Left lung (tissue), 14 donors: ENCODE measurements at places on chromosomes 4 and X. TPM values are rescaled to one million over a fixed set of nuclear protein-coding genes. Genes with fewer than 3 reads are reported as not detected.

GRCh38 chr4:11130195-11130970, 298.3 kb downstream of the HS3ST1 start:
- no peak for DNase-seq

Gene ASB11
- 0.21 TPM for polyA plus RNA-seq

Gene ASMT
- 0.47 TPM for polyA plus RNA-seq

DNA sequence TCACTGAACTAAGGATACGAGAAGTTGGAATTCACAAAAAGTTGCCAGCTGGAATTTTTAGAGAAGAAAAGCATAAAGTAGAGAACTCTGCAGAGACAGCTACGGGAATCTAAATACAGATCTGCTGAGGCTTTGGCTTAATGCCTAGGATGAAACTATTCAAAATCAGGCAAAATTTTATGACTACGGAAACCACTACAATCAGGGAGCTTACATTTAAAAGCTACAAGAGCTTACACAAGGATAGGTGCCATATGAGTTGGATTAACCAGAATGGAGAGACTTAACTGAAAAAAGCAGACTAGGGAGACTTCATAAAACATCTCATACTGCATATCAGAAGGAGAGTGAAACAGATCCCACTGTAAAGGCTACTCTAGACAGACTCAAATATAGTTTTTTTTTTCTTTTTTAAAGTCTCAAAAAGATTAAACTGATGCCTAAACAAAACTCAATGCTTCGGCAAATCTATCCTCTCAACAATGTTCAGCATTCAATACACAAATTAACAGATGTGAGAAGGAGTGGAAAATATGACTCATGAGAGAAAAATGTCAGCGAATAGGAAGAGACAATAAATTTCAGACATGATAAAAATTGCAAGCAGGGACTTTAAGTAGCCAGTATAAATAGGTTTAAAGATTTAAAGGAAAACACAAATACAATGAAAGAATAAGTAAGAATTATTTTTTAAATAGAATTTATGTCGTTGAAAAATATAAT, 586.1 kb downstream of the FSTL5 start:
- DNase-seq: no peak
